ENCODE measurements at places on chromosomes 5 and 9. TPM values are rescaled to one million over a fixed set of nuclear protein-coding genes. Genes with fewer than 3 reads are reported as not detected.

- no peaks in the 10 kb centered on the region for H3K36me3 ChIP-seq
- no peaks in the 10 kb centered on the region for H3K27me3 ChIP-seq
- H3K4me3 ChIP-seq, result no peak overlapping the region
- H3K27ac ChIP-seq, result peak overlapping the region; percentile 96
- no peak for DNase-seq
Measured at GRCh38 chr5:73365990-73366667, 82.4 kb downstream of the FOXD1 start.

The SPATA9 gene
- 0.55 TPM for total RNA-seq

GRCh38 chr5:150642567-150642927 is 2.1 kb downstream of the SYNPO start:
- H3K4me1 ChIP-seq, result peaks cover 73% of the 10 kb centered on the region
- peak; percentile 91 for DNase-seq
- H3K4me3 ChIP-seq, result no peak overlapping the region
- no peak overlapping the region for H3K27ac ChIP-seq
- no peaks in the 10 kb centered on the region for H3K36me3 ChIP-seq
- no peaks in the 10 kb centered on the region for H3K27me3 ChIP-seq

- H3K36me3 ChIP-seq, result no peaks in the 10 kb centered on the region
- peaks cover 34% of the 10 kb centered on the region for H3K4me1 ChIP-seq
- H3K27me3 ChIP-seq, result no peaks in the 10 kb centered on the region
- H3K27ac ChIP-seq, result peak overlapping the region; percentile 73
Measured at GRCh38 chr5:150484964-150485692, 22.8 kb upstream of the NDST1 start.

GRCh38 chr5:178757049-178757809 is 26.8 kb upstream of the ZNF354A start:
- H3K27ac ChIP-seq, result no peak overlapping the region
- H3K36me3 ChIP-seq, result no peaks in the 10 kb centered on the region
- no peak for DNase-seq

DNA sequence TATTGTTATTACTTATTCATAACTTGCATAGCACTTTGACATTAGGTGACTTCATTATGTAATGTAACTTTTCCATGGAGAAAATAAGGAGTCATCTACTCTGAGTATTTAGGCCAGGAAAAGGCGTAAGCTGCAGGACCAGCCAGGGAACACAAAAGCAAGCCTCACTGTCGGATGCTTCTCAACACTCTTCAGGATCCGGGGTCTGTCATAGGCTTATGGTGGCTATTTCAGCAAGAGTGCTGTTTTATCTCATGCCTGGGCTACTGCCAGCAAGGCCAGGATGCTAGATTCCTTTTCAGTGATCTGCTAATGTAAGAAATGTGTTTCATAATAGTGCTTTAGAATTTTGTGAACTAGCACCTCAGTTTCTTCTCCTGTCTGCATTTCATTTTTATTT is 162.4 kb downstream of the CHSY3 start:
- no peaks in the 10 kb centered on the region for H3K27me3 ChIP-seq
- no peaks in the 10 kb centered on the region for H3K4me1 ChIP-seq
- no peak for DNase-seq
- no peak overlapping the region for H3K27ac ChIP-seq

Data from PC-9 (cell line).